EL (cell line): ENCODE measurements at places on chromosomes 2 and 18.

GRCh38 chr18:34773378-34773777, 63.3 kb downstream of the DTNA start:
- DNase-seq, result peak; percentile 39

DNA sequence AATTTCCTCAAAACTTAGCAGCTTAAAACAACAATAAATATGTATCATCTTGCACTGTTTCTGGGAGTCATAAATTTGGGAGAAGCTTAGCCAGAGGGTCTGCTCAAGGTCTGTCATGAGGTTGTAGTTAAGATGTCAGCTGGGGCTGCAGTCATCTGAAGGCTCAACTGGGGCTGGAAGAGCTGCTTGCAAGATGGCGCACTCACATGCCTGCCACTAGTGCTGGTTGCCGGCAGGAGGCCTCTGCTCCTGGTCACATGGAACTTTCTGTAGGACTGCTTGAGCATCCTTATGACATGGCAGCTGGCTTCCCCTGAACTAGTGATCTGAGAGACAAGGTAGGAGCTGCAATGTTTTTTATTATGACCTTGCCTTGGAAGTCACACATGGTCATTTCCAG, 215.5 kb upstream of the HAAO start:
- no peak for DNase-seq

- DNase-seq, result no peak
Observed at GRCh38 chr18:59833785-59834184, 66.0 kb upstream of the PMAIP1 start.

GRCh38 chr2:145596416-145596815, 1076.5 kb upstream of the ZEB2 start:
- no peak for DNase-seq

- peak; percentile 7 for DNase-seq
Observed at GRCh38 chr2:118048401-118048800, 34.5 kb upstream of the CCDC93 start.

DNA sequence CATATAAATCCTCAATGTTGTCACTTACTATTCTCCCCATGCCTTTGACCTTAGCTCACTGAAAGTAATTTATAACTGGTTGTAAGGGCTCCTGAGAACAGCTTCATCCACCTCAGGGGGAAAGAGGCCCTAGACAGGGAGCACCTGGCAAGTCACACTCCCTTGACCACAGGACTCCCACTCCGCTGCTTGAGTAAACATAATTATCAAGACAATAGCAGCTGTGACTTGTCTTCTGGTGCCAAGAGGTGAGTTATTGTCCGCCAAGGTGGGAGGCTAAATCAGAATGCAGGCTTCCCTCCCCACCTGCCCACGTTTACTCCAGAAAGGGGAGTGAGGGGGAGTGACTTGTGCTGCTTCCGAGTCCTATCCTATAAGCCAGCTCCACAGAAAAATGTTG, 230.6 kb upstream of the LRATD1 start:
- no peak for DNase-seq

DNA sequence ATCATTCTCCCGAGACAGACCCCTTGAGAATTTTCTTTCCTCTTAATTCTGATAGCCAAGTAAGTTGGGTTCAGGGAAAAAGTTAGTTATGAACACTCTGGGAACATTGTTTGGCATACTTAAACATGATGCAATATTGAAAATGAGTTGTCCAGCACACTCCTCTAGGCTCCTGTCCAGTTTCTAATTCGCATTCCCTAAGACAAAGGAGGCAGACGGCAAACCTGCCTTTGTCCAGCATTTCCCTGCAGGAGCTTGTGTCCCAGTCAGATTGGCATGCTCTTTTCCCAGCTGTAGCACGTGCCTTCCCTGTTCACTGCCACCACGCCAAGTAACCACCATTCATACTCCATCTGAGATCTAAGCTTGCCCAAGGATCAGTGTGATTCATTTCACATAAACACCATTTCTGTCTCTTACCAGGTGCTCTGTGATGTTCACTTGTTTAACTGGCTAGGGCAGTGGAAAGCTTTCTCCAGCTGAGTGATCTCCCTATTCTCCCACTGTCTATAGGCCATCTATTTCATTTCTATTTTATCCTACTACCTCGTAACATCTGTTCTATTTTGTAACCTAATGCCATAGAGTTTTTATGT, 150.0 kb upstream of the EPB41L3 start:
- no peak for DNase-seq

DNA sequence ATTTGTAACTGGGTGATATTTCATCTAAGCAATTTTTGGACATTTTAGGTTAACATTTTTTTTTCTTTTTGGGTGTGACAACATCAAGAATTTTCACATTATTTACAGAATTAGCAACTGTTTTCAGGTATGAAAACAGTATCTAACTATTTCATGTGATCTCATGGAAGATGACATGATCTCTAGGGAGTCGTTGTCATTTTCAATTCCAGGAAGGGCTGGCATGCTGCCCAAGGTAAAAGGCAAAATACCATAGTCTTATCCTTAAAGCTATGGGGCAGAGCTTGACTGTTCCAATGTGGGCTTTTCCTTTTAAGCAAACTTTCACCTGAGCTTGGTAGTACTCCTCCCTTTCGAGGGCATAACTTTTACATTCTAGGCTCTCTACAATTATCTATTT, 443.7 kb downstream of the DSEL start:
- no peak for DNase-seq

DNA sequence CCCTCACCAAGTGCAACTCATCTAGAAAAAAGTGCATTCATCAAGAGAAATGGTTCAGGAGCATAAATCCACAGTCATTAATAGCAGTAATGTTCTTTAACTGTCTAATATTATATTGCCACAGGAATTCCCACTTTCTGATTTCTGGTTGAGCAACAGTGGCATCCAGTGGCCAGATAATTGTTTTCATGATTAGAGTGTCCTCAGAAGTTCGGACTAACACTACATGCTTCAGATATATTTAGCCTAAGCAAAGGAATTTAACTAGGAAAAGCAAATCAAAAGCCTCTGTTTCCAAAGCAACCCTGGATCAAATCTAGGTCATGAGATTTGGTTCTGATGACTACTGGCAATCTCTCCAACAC, 9.8 kb upstream of the ERBB4 start:
- peak; percentile 47 for DNase-seq

DNA sequence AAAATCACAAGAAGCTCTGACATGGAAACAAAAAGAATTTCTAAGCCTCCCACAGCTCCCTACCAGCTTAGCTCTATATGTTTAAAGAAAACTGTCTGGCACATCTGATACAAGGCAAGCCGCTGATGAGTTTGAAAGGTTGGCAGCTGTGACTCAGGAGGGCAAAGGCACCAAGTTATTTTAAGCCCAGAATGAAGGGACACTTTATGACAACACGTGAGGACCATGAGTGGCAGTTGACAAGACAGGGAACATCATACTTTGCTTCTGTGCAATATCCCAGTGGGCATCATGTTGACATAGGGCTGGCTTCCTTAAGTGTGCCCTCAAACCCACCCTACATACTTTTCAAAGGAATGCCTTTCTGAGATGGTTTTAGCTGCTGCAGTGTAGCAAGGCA, 272.9 kb downstream of the CLIP4 start:
- no peak for DNase-seq

DNA sequence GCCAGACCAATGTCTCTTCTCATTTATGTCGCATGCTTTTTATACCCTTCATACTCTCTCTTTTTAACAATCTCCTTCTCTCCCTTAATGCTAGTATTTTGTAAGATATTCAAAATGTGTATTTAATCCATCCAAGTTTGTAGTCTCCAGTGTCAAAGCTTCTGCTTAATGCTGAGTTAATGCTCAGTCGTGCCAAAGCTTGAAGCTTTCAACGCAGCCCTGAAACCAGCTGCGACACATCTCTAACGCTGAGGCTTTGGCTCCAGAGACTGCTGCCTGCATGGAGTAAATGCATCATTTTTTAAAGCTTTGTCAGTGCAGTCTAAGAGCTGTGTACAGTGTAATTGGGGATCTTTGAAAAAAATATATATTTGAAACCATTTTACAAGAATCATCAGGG, 2108.8 kb upstream of the PIK3C3 start:
- DNase-seq, result no peak

DNA sequence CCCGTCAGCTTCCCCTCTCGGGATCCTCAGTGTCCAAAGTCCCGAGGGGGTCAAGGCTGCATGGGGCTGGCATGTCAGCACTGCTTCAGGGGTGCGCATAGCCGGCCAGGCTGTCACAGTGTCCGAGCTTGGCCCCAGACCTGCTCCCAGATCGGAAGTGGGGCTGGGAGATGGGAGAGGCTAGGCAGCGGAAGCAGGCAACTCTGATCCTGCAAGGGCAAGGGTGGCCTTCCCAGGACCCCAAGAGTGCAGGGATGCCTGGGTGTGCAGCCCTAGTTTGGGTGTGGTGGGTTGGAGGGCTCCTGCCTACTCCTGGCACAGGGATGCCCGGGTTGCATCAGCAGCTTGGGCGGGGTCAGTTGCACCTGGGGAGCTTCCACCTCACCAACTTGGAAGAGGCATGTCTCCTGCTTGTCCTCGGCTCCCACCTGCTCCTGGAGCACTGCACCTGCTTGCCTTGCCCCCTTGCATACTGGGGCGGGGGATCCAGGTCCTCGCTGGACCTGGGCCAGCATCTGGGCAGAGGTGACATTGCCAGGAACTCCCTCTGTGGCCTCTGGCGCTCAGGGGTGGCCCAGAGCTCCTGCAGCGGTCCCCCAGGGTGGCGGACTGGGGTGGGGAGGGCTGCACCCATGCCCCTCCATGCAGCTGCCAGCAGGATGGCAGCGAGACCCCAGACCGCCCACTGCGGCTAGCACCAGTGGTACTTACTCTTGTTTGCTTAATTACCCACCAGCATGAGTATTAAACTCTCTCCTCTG, 41.3 kb downstream of the CBLN2 start:
- no peak for DNase-seq

DNA sequence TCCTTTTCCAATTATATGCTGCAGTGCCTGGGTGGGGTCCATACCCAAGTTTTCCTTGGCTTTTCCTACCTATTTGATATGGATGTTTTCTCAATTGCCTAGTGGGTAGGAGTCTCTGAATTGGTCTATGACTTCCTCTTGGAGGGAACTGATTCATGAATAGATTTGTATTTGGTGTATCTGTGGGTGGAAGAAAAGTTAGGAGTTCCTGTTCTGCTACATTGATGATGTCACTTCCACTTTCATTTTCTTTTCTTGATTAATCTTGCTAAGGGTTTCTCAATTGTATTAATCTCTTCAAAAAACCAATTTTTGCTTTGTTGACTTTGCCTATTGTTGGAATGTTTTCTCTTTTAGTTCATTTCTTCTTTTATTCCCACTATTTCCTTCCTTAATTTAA, 37.4 kb upstream of the SLC9A2 start:
- peak; percentile 3 for DNase-seq

DNA sequence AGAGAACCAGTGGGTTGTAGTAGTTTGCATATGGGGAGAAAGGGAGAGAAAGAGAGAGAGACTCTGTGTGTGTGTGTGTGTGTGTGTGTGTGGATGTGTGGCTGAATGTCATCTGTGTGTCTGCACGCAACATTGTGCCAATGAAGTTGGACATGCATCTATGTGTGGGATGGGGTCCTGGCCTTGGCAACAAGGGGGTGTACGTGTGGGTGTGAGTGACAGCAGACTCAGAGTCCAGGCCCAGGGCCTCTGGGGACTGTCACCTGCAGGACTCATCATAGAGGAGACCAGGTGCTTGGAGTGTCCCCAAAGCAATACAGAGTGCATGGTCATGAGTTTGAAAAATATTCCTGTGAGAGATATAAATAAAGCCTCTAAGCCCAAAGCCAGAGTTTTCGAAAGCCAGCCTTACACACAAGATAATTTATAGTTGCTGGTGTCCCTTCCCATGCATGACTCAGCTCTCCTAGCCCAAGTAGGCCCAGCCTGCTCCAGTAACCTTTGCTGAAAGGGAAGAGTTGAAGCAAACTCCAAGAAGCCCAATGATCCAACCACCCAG, 59.9 kb downstream of the TNP1 start:
- DNase-seq, result peak; percentile 28

DNA sequence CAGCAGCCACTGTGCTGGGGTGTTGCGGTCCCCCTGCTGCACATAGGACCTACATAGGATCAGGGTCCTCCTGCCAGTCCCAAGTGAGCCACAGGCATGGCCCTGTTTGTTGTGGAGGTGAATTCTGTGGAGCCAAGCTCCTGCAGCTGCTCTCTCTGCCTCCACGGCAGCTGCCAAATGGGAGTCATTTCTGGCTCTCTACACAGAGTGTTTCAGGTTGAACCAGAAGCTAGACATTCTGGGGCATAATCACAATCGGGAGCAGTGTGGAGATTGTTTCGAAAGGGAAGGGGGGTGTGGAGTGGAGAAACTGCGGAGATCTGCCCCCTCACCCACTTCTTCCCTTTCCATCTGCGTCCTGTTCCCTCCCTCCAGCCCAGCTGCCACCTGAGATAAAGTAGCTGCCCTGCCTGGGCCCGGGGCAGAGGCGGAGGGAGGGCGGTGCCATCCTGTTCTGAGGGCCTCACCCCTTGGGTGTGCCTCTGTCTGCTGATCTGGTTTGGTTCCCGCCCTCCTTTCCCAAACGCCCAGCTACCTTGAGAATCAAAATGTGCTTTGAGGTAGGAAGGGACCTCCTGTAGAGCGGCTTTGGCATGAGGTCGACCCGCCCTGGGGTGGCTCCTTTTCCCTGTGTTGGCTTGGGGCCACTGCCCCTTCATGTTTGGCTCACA, 139.4 kb downstream of the WDSUB1 start:
- DNase-seq, result no peak

DNA sequence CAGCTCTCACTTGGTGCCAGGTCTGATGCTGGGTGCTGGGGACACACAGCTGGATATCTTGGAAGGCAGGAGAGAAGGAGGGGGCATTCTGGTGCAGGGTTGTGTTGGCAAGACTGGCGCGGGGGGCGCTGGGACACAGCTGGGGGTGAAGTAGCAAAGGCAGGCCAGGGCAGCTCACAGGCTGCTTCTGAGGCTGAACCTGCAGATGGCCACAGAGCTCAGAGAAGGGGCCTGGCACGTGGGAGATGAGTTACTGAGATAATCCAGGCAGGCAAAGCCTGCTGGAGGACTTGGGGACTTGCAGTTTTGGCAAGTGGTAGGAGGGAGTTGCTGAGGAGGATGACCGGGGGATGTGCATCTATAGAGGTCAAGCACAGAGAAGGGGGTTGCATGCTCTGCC, 16.2 kb upstream of the DGKD start:
- no peak for DNase-seq

GRCh38 chr2:201931475-201931874, 102.2 kb upstream of the FZD7 start:
- no peak for DNase-seq

- DNase-seq, result no peak
Observed at GRCh38 chr2:72755647-72756423, 70.0 kb downstream of the EXOC6B start.

- DNase-seq, result peak; percentile 85
Observed at GRCh38 chr2:149400997-149401396, 70.6 kb downstream of the LYPD6 start.

- no peak for DNase-seq
Observed at GRCh38 chr2:234193977-234194563, 143.6 kb downstream of the SPP2 start.

DNA sequence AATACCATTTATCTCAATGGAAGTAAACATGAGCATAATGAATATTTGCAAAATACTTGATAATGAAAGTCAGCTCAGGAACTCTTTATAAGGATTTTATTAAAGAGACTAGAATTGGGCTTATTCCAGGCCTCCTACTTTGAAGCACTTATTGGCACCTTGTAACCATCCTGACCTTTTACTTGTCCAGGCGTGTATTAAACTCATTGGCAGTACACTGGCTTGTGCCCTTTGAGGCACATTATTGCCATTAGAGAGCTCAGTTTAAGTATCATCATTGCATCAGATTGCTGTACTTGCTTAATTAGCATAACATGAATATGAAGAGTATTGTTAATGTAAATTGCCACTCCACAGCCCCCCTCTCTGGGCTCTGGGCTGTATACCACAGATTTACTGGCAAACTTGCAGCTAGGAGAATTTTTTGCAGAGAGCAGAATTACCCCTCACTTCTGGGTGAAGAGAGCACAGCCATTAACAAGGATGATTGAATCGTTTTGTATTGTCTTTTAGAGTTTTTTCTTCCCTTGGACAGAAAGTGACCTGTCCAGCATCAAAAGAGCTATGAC, 72.5 kb downstream of the XIRP2 start:
- DNase-seq, result no peak
